ENCODE measurements at places on chromosomes 2 and 18. TPM values are rescaled to one million over a fixed set of nuclear protein-coding genes. Genes with fewer than 3 reads are reported as not detected.

The SLC14A1 gene
- 21.7 TPM for total RNA-seq

The PNKD gene
- 22.2 TPM for total RNA-seq

The TRIM43 gene
- not detected for total RNA-seq

DNA sequence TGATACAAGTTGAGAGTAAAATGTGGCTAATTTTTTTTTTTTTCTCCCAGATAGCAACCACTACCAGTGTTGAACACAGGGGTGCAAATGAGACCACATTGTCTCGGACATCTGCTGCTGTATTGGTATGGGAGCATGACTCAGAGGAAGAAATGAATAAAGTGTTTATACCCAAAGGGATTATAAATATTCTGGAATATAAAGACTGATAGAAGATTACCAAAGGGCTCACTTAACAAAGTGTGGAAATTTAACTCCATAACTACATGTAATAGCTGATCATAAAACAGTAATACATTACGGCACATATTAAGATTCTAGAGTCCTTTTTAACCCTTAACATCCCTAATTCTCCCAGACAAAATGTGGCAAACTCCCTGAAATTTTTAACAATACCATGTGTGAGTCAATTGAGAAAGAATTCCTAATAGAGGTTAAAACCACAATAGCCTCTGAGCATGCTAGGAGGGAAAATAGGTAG, 1023.0 kb upstream of the ACVR2A start:
- H3K27ac ChIP-seq = no peak overlapping the region
- H3K36me3 ChIP-seq = no peaks in the 10 kb centered on the region
- H3K4me1 ChIP-seq = no peaks in the 10 kb centered on the region
- DNase-seq = peak; percentile 32

DNA sequence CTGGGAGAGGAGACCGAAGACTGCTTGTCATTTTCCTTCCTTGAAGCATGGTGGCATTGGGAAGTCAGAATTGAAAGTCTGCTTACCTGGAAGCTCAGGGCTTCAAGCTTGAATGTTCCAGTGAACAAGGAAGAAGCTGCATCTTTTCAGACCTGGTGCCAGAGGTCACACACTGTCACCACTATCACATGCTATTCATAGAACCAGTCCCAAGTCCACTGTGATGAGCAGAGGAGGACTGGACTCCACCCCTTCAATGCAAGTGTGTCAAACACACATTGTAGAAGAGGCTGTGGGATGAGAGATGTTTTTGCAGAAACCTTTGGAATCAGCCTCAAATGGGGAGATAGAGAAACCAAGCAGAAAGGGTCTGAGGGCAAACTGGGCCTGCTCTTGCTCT, 81.4 kb downstream of the LYPD1 start:
- no peak for DNase-seq
- H3K27me3 ChIP-seq = peaks cover 24% of the 10 kb centered on the region
- no peaks in the 10 kb centered on the region for H3K4me1 ChIP-seq
- no peak overlapping the region for H3K4me3 ChIP-seq
- no peak overlapping the region for H3K27ac ChIP-seq
- H3K36me3 ChIP-seq = no peaks in the 10 kb centered on the region

DNA sequence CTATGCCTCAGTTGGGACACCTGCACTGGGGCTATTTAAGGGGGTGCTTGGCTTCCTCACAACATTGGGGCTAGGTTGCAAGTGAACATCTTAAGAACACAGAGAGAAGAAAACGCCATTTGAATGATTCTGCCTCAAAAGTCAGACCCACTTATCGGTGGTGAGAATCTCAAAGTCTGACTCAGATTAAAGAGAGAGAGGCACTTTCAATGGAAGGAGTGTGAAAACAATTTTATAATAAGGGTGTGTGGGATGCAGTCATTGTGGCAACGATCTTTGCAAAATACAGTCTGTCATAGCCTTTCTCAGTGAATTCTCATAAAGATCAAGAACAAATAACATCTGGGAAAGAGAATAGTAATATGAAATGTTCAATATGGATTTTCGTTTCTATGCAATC, 41.8 kb downstream of the CCDC102B start:
- H3K27me3 ChIP-seq = no peaks in the 10 kb centered on the region
- H3K4me1 ChIP-seq = peaks cover 9% of the 10 kb centered on the region
- DNase-seq = no peak
- H3K36me3 ChIP-seq = no peaks in the 10 kb centered on the region
- peak overlapping the region; percentile 50 for H3K27ac ChIP-seq

- peaks cover 17% of the 10 kb centered on the region for H3K4me1 ChIP-seq
- no peaks in the 10 kb centered on the region for H3K27me3 ChIP-seq
- peak; percentile 54 for DNase-seq
- H3K4me3 ChIP-seq = no peak overlapping the region
- H3K36me3 ChIP-seq = no peaks in the 10 kb centered on the region
These were observed 12.5 kb downstream of the SPTBN1 start for GRCh38 chr2:54468673-54469072.

GRCh38 chr2:160890667-160891352, 269.4 kb upstream of the TANK start:
- no peaks in the 10 kb centered on the region for H3K4me1 ChIP-seq
- H3K36me3 ChIP-seq = no peaks in the 10 kb centered on the region
- no peak overlapping the region for H3K27ac ChIP-seq
- no peaks in the 10 kb centered on the region for H3K27me3 ChIP-seq

DNA sequence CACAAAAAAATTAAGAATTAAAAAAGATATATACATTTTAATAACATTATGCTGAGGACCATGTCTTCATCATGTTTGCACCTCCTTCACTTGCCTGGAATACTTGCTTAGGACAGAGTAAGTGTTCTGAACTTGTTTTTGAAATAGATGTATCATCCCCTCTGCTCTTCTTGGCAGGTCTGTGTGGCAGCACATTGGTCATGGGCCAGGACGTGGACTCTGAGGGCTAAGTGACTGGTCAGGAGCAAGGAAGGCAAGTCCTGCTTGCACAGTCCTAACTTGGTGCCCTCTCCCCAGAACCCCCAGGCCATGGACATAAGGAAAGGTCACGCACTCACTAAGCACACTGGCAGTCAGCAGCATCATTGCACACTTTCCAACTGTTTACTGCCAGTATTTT, 95.8 kb downstream of the PTPRM start:
- no peaks in the 10 kb centered on the region for H3K36me3 ChIP-seq
- H3K4me1 ChIP-seq = peaks cover 1% of the 10 kb centered on the region
- H3K27me3 ChIP-seq = no peaks in the 10 kb centered on the region
- no peak for DNase-seq
- H3K27ac ChIP-seq = no peak overlapping the region
- H3K4me3 ChIP-seq = no peak overlapping the region

- H3K27ac ChIP-seq = no peak overlapping the region
- DNase-seq = peak; percentile 80
These were observed 44.5 kb downstream of the DOCK10 start for GRCh38 chr2:224997802-224998201.

DNA sequence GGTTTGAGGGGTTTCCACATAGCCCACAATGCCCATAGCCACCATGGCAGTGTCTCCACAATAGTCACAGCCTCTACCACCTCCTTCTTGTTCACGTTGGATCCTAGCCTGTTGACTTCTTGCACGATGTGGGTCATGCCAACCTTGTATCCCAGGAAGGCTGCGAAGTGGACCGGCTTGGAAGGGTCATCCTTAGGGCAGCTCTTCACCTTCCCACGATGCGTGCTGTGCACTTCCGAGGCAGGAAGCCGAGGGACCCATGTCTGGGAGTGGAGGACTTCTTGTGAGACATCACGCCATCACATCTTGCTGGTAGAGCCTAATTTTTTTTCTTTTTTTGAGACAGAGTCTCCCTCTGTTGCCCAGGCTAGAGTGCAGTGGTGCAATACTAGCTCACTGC, 144.6 kb upstream of the ASB18 start:
- no peak overlapping the region for H3K27ac ChIP-seq
- H3K36me3 ChIP-seq = no peaks in the 10 kb centered on the region
- DNase-seq = no peak
- H3K27me3 ChIP-seq = no peaks in the 10 kb centered on the region
- H3K4me3 ChIP-seq = no peak overlapping the region

DNA sequence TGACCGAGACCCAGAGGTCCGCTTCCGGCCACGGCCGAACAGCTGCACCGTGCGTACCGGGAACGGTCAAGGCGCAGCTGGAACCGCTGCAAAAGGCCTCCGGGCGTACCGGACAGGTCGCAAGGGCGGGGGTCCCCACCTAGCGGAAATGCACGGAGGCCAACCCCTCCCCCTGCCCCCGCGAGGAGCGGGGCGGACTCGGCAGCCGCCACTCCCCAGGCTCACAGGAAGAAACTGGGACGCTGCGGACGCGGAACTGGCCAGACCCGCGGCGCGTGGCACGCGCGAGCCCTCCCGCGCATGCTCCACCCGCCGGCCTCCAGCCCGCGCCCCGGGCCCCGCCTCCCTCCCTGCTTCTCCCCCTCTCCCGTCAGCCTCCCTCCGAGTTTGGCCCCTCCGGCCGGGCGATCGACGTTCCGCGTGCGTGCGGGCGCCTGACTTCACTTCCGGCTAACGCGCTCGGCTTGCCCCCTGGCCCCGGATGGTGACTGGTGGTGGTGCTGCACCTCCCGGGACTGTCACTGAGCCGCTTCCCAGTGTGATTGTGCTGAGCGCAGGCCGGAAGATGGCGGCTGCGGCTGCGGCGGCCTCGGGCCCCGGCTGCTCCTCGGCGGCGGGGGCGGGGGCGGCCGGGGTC, at the start of gene BIRC6:
Gene BIRC6 (plus strand): TSS at position 343 of the 637 bp plus-strand sequence. CDS start 139 bp downstream, at position 482.
- H3K36me3 ChIP-seq = peaks cover 2% of the 10 kb centered on the region
- peaks cover 1% of the 10 kb centered on the region for H3K4me1 ChIP-seq
- H3K4me3 ChIP-seq = peak within 1 kb of the TSS; percentile 97
- peak; percentile 95 for DNase-seq

DNA sequence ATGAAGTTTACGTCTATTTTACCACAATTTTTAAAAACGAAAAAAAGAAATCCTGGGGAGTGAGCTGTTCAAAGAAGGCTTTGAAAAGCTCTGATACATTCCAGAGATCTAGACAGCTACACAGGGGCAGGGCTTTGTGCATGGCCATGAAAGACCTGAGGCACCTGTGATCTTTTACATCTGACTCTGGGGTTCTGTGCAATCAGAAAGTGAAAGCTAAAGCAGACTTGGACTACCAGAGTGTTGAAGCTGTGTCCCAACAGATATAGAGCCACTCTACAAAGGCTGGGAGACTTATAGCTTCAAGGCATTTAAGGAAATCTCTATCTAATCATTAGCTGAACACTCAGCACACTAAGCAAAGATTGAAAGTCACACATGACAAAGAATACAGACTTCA, 34.1 kb downstream of the PARD6G start:
- peaks cover 4% of the 10 kb centered on the region for H3K4me1 ChIP-seq
- DNase-seq = no peak
- no peaks in the 10 kb centered on the region for H3K27me3 ChIP-seq
- no peak overlapping the region for H3K27ac ChIP-seq
- no peaks in the 10 kb centered on the region for H3K36me3 ChIP-seq

GRCh38 chr2:148273158-148273691, 252.3 kb downstream of the MBD5 start:
- no peaks in the 10 kb centered on the region for H3K27me3 ChIP-seq
- DNase-seq = peak; percentile 53
- no peak overlapping the region for H3K4me3 ChIP-seq
- H3K27ac ChIP-seq = peak overlapping the region; percentile 58
- H3K4me1 ChIP-seq = peaks cover 5% of the 10 kb centered on the region

- H3K4me3 ChIP-seq = no peak overlapping the region
- no peak overlapping the region for H3K27ac ChIP-seq
- H3K4me1 ChIP-seq = peaks cover 4% of the 10 kb centered on the region
- H3K36me3 ChIP-seq = no peaks in the 10 kb centered on the region
- no peak for DNase-seq
These were observed 679.0 kb upstream of the ID2 start for GRCh38 chr2:8002765-8003393.

- no peaks in the 10 kb centered on the region for H3K4me1 ChIP-seq
- H3K27ac ChIP-seq = no peak overlapping the region
- no peaks in the 10 kb centered on the region for H3K36me3 ChIP-seq
- no peaks in the 10 kb centered on the region for H3K27me3 ChIP-seq
These were observed 57.0 kb downstream of the LYPD6 start for GRCh38 chr2:149387411-149387810.
